ENCODE measurements at places on chromosomes 1 and 21. TPM values are rescaled to one million over a fixed set of nuclear protein-coding genes. Genes with fewer than 3 reads are reported as not detected.

TMEM269 gene
- 0.16 TPM for total RNA-seq

ACOT11 gene
- total RNA-seq: 1.8 TPM

KCNE2 gene
- total RNA-seq: not detected

FCRL1 gene
- total RNA-seq: not detected

GPR37L1 gene
- not detected for total RNA-seq

SMYD3 gene
- total RNA-seq: 24.1 TPM

PTPN22 gene
- 57.8 TPM for total RNA-seq

PAQR6 gene
- 7.1 TPM for total RNA-seq

RNF207 gene
- 58.4 TPM for total RNA-seq

WNT2B gene
- total RNA-seq: 0.16 TPM

UCK2 gene
- 100 TPM for total RNA-seq

PEF1 gene
- total RNA-seq: 56.5 TPM

LCE1A gene
- not detected for total RNA-seq

RGS13 gene
- total RNA-seq: not detected

CD1E gene
- not detected for total RNA-seq

TPTE gene
- total RNA-seq: not detected

AMPD1 gene
- total RNA-seq: not detected

ANXA9 gene
- total RNA-seq: 0.32 TPM

SH3BGRL3 gene
- total RNA-seq: 437 TPM

TMEM125 gene
- total RNA-seq: not detected

GRIK3 gene
- not detected for total RNA-seq

CDC7 gene
- 27.4 TPM for total RNA-seq

NBPF9 gene
- 18.2 TPM for total RNA-seq

SPRR2G gene
- total RNA-seq: not detected

RHOU gene
- total RNA-seq: 0.28 TPM

AQP10 gene
- total RNA-seq: not detected

PALMD gene
- total RNA-seq: not detected

TNFRSF18 gene
- total RNA-seq: 231 TPM

XCL2 gene
- 211 TPM for total RNA-seq

CHRNB2 gene
- not detected for total RNA-seq

CNTN2 gene
- total RNA-seq: not detected

All from activated T-helper 2 cell treated with anti-CD3 and anti-CD28 coated beads, Interferon-gamma antibody, Interleukin-2, Interleukin-4, amounts not matched to agents 10 μg/mL and 5 μg/mL and 100 μg/mL, durations not matched to agents 14 hours and 24 hours and 36 hours (primary cell).